ENCODE measurements at places on chromosomes 6 and 20.

DNA sequence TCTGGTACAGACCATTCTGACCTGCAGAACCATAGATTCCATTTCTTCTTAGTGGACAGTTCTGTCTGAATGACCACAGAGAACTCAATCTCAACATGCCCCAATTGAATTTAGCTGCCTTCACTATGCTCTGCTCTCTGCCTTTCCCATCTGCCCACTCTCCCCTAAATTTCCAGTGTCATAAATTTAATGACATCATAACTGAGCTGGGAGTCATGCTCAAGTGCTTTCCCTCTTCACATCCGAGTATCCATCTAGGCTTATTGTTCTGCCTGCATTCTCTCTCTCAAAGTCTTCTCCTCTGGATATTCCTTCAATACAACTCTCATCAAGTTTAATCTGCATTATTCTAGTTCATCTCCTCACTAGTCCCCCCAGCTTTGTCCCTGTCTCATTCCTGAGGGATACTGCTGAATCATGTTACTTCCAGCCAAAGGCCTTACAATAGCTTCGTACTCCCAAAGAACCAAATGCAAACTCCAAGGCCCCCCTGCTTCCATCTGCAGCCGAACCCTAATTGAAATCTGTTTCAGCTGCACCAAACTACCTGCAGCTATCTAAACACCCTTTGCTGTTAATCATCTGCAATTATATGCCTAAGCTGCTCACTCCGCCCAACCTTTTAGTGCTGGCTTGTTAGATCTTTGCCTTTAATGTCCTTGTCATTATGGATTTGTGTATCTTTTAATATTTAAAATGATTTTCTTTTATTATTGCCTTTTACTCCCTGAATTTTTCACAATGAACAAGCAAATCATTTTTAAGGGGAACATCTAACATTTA is 46.1 kb downstream of the SLC35B3 start:
- no peak for DNase-seq

DNA sequence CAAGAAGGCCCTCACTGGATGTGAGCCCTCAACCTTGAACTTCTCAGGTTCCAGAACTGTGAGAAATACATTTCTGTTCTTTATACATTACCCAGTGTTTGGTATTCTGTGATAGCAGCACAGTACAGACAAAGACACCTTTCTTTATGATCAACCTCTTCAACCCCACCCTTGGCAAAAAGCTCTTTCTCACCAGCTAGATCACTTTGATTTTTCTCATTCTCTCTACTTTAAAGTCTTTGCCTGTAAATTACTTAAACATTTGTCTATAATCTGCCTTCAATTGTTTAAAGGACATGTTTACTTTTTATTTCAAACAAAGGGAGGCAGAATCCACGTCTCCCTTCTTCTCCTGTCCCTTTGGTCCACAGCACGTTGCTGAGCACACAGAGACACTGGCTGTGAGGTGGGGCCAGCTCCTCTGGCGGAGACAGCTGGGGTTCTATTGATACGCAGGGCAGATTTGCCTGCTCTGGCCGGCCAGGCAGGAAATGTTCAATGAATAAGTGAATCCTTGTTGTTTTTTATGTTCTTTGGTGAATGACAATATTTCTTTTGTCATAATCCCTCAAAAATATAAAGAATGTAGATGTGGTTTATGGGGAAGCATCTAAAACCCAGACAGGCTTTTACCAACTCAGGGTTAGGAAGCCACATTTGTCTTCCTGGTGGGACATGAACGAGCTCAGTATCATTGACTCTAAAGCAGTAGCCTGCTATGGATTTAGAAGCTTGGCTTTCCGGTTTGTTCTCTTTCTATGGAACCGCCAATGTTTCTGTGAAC is 52.9 kb downstream of the NEDD9 start:
- no peak for DNase-seq

GRCh38 chr20:37357481-37358365 is 11.8 kb downstream of the SRC start:
- DNase-seq: no peak

GRCh38 chr6:144036064-144036834 is 28.2 kb upstream of the PLAGL1 start:
- DNase-seq: no peak

DNA sequence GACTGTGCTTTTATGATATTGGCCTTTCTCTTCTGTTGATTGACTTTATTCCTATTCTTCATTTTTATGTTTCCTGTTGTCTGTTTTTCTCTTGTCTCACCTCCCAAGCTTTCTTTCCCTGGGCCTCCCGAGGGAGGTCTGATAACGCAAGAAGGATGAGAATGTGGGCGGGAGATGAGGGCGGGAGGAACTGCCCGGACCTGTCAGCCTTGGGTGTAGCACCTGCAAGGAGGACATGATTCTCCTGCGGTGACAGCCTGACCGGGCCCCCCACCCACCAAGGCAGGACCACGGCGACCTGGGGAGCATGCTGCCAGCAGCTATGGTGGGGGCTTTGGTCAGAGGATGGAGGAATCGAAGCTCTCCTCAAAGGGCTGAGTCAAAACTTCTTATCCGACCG is 86.9 kb downstream of the PLEKHG1 start:
- DNase-seq: no peak

DNA sequence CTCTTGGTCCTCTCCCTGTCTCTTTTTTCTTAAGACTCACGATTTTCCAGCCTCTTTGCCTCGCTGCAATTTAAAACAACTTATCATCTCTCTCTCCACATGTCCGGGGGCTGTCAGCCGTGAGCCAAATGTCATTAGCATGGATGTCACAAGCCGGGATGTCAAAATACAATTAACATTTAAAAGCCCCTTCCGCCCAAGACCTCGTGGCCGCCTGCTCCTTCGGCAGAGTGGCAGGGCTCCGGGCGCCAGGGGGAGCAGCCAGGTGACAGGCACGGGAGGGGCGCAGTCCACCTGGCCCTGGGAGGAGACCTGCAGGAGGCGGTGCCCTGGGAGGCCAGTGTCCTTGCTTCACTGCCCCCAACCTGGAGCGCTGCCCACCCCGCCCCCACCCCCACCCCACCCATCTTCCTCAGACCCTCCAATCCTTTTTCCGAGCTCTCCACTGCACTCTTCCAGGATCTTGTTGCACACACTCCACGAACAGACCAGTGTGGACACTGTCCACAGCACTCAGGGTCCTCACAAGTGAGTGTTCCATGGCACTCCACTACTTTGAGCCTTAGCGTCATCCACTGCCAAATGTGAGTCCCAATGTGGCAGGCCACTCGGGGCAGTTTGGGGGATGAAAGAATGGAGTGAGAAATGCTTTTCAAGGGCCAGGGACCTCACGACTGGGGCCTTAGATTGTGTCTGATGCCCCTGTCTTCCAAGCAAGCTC is 5.6 kb upstream of the GRM4 start:
- DNase-seq: peak; percentile 70

DNA sequence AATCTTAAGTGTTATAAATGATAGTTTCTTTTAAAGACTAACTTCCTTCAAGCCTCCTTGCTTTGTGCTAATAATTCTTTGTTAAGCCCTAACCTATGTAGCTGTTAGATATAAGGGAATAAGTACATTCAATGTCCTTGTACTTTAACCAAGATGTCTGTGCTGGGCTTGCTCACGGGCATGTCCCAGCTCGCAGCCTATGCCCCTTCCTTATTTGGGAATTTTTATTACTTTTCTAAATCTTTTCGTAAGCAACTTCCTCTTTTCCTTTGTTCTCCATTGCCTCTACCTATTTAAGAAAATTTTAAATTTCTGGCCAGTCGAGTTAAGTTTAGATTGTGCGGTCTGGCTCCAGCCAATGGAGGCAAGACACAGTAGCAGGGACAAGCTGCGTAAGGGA is 26.0 kb upstream of the CDK19 start:
- DNase-seq: no peak

- DNase-seq: no peak
These were observed 691.5 kb upstream of the MAP3K7 start for GRCh38 chr6:91278416-91278815.

- DNase-seq: no peak
These were observed 172.1 kb downstream of the CDKAL1 start for GRCh38 chr6:20706238-20706938.

- DNase-seq: no peak
These were observed 56.7 kb downstream of the GJA10 start for GRCh38 chr6:89950879-89951391.

DNA sequence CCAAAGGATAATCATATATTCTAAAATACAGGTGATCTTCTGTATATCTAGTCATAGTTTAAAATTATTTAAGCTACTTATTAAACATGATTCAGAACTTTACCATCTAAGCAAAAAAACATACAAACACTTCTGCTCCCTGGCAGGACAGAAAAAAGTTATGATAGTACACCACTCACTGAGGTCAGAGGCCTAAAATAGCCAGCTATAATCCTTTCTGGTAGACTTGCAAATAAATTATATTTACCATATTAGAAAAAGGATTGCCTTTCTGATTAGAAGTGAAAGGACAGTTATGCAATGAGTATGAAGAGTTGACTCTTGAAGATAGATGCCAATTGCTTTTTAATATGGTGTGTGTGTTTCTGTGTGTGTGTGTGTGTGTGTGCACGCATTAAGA is 207.4 kb downstream of the BMP2 start:
- no peak for DNase-seq
